ENCODE measurements at places on chromosomes 2 and 18. TPM values are rescaled to one million over a fixed set of nuclear protein-coding genes. Genes with fewer than 3 reads are reported as not detected.

Gene KLF7
- total RNA-seq, result 29.0 TPM

Gene CYP26B1
- total RNA-seq, result 2.8 TPM

Gene EIPR1
- 30.1 TPM for total RNA-seq

Gene ANXA4
- total RNA-seq, result 48.9 TPM

Gene LAMA1
- 5.1 TPM for total RNA-seq

Gene CDH20
- total RNA-seq, result not detected

Gene STAT4
- total RNA-seq, result 9.2 TPM

Gene FAM161A
- 1.0 TPM for total RNA-seq

Gene GKN1
- total RNA-seq, result not detected

Gene GAL3ST2
- total RNA-seq, result not detected

Gene LHCGR
- total RNA-seq, result not detected

Gene MYO3B
- 0.34 TPM for total RNA-seq

Gene TBR1
- not detected for total RNA-seq

Gene FMNL2
- 51.9 TPM for total RNA-seq

Gene KANSL1L
- 9.2 TPM for total RNA-seq

Gene GRB14
- 2.6 TPM for total RNA-seq

Gene C2orf78
- not detected for total RNA-seq

Gene PRKAG3
- total RNA-seq, result not detected

Gene PDE6D
- total RNA-seq, result 14.0 TPM

Gene UGT1A4
- total RNA-seq, result 1.8 TPM

Gene NFU1
- total RNA-seq, result 26.3 TPM

Gene GEN1
- 4.1 TPM for total RNA-seq

Gene PTH2R
- not detected for total RNA-seq

Gene KYNU
- total RNA-seq, result 61.0 TPM

Gene TFCP2L1
- 20.7 TPM for total RNA-seq

Gene PLEKHH2
- total RNA-seq, result 0.43 TPM

Gene ABCG8
- not detected for total RNA-seq

Gene CCL20
- total RNA-seq, result 2.1 TPM

Gene HADHB
- total RNA-seq, result 135 TPM

Gene PROKR1
- under 0.01 TPM for total RNA-seq

Gene CYP27A1
- total RNA-seq, result 0.64 TPM

Gene SH2D6
- 0.28 TPM for total RNA-seq

Gene COL4A4
- 0.43 TPM for total RNA-seq

Gene PLA2R1
- 2.7 TPM for total RNA-seq

Gene DSG1
- 4.4 TPM for total RNA-seq

Gene TWSG1
- total RNA-seq, result 32.5 TPM
